Stimulated activated CD4-positive, alpha-beta T cell treated with anti-CD3 and anti-CD28 coated beads, TNF-alpha, amount 100 ng/mL, for 4 hours (primary cell): ENCODE measurements at places on chromosomes 4 and X.

DNA sequence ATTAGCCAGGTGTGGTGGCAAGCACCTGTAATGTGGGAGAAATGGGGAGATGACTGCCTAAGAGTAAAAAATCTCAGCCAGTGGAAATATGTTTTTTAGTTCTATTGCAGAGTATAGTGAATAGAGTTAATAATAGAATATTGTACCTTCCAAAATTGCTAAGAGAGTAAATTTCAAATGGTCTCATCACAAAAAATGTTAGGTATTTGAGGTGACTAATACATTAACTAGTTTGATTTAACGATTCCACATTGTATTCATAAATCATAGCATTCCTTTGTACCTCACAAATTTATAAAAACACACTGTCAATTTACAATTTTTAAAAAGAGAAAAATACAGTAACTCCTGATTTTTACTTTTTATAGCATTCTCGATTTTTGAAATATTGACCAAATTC lies 681.5 kb upstream of the EPHA5 start:
- DNase-seq, result no peak

DNA sequence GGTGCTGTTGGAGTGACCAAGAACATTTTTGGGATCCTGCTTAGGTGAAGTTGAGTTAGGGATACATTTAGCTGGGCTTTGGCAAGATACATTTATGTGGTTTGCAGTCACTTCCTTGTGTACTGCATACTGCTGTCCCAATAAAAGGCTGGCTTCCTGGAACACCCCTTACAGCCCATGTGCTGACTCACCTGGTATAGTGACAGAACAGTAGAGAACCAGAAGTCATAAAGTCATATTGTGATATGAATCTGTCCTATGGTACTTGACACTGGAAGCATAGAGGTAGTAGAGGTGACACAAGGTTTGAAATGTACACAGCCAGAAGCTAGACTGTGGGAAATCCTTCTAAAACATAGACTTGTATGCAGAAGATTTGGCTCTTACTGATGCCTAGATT lies 55.3 kb upstream of the SLC25A43 start:
- DNase-seq, result no peak

DNA sequence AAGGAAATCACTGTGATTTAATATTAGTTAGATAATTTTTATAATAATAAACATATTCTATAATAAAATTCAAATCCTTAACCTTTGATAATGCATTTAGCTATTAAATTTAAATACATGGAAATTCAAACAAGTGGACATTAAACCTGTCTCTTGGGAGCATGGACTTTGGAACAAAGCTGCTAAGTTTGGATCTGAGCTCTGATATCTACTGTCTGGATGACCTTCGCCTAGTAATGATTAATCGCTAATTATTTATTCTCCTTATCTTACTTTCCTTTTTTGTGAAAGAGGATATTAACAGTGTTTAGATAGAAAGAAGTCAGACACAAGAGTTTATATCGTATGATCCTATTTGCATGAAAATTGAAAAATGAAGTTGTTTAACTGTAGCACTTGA lies 980.9 kb downstream of the FSTL5 start:
- no peak for DNase-seq

DNA sequence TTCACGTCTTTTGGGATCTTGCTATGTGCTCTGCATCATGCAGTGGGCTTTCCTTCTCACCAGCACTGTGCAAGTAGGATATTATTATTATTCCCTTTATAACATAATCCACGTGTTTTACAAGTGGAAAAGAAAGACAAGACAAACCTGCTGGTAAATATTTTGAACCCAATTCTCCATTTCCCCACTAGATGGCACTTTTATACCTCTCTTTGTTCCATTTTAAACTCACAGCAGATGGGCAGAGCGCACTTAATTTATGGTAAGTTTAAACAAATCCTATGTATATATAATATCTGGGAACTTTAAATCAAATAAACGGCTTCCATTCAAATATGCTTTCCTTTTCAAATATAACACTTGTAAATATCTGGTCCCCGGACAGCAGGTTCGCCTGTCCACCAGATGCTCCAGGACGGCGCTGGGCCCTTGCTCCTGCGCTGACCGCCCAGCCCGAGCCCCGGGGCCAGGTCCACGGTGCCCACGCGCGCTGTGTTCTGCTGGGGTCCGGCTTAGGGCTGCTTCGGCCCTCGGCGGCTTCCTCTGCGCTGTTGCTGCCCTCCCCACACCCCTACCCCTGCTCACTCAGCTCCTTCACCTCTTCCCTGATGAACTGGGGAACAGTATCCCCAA lies 31.1 kb downstream of the F11 start:
- DNase-seq, result no peak

DNA sequence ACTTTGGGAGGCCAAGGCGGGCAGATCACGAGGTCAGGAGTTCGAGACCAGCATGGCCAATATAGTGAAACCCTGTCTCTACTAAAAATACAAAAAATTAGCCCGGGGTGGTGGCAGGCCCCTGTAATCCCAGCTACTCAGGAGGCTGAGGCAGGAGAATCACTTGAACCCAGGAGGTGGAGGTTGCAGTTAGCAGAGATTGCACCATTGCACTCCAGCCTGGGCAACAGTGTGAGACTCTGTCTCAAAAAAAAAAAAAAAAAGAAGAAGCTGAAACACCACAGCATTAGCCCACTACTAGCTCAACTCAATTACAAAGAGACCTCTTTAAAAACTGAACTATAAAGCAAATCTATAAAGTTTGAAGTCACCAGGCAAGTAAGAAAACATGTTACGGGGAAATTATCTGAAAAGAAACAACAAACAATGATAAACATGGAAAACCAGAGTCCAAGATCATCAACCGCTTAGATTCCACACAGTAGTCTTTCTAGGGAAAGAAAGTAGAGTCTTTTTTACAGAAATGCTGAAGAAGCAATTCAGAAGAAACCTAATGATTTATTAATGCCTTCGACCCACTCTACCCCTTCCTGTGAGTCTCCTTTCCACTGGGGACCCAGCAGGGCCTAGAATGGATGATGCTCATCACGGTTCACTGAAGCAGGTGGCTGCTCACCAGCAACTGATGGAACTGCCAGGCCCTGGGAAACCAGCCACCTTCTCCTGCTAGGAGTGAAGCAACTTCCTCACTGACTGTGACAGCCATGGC lies 6.6 kb downstream of the SAT1 start:
- no peak for DNase-seq

DNA sequence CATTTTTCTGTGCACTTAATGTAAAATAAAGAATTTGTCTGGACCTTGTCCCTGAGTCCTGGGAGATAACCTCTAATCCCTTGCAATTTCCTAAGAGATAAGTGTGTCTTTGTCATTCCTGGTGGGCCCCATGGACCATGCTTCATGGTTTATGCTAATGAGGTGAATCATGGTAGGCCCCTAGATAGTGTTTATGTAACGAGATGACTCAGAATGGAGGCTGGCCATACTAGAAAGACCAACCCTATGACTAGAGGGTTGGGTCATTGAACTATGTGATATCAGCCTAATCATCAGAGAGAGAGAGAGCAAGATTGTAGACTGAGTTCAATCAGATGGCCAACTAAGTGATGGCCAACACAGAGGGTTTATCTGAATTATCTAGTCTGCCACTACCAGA lies 64.2 kb upstream of the NHSL2 start:
- DNase-seq, result no peak

DNA sequence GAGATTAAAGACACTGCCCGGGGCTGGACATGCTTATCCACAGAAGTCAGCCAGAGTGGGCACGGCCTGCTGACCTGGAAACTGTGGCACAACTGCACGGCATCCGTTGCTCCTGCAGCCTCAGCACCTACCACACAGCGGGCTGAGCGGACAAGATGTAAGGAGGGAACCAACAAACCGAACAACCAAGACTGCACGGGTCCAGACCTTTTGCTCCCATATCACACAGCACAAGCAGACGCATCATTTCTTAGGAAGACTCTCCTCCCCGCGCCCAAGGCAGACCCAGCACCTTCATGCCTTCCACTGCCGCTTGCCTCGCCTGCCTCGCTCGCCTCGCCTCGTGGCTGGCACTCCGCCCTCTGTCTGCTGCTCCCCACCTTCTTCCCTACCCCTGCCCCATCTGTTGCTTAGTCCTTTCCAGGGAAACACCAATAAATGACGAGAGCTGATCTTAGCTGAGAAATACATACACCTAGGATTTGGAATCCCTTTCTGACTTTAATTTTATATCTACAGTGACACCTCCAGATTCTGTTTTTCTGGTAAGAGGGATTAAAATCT lies 79.0 kb downstream of the AFAP1 start:
- DNase-seq, result no peak
